Urinary bladder (tissue), 4 donors: ENCODE measurements at places on chromosomes 5 and 9. TPM values are rescaled to one million over a fixed set of nuclear protein-coding genes. Genes with fewer than 3 reads are reported as not detected.
A peak's percentile ranks its signal among the peaks of the same experiment; 100 is the strongest.

Gene FAM78A
- polyA plus RNA-seq: 1.9 TPM

Gene AK3
- 56.3 TPM for polyA plus RNA-seq

Gene USP20
- 38.7 TPM for polyA plus RNA-seq

Gene IL3
- polyA plus RNA-seq: not detected

Gene SEMA6A
- polyA plus RNA-seq: 6.6 TPM

Gene SPARC
- polyA plus RNA-seq: 1,774 TPM

Gene CDC25C
- 0.13 TPM for polyA plus RNA-seq

Gene FAT2
- 2.7 TPM for polyA plus RNA-seq

Gene C5orf52
- polyA plus RNA-seq: not detected

Gene FSTL4
- 4.0 TPM for polyA plus RNA-seq

Gene PCDHGB4
- 2.4 TPM for polyA plus RNA-seq

Gene PCDHB14
- 8.2 TPM for polyA plus RNA-seq

Gene PGM5
- polyA plus RNA-seq: 491 TPM

DNA sequence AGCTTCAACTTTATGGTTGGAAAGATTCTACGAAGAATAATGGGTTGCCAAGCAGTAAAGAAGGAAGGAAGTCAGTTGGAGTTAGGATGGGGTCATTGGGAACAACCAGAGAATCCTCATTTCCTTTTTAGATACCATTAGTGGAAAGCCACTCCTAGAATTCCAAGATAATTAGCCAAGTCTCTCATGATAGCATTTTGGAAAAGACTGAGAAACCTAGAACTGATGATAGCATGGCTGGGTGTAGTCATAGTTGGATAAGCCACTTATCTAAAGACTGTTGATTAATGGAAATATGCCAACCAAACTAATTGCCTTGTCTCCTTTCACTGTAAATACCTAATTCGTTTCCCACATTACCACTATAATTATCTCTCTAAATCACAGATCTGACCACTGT, 377.0 kb downstream of the GLIS3 start:
- no peak for DNase-seq

DNA sequence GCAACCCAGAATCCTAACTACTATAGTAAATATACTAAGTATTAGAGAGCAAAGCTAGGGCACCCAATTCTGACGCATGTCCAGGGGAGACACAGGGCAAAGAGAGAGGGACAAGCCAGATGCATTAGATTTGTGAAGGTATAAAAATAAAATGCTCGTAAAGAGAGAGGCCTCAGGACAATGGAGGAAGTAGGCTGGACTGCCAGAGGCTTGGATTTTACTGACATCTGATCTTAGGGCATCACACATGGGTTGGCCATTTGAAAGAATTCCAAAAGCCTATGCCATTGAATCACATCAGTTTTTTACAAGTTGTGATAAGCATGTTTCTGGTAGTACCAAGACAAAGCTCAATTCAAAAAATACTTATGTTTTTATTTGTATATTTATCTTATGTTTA, 149.3 kb upstream of the MSX2 start:
- DNase-seq: no peak

DNA sequence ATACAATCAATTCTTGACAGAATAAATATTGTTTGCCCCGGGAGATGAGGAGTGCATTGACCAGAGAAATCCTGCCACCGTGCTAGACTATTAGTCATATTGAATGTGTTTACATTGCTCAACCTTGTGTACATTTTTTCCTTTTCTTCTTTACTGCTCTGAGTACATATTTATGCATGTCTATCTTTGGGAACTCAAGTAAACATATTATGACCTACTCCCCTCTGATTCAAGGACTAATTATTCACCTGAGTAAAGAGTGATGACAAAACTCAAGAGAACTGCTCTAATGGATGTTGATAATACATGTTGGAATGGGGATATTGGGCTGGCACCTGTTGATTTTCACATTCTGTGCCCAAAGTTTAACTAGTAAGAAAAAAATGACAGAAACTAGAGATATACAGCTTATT, 3.9 kb upstream of the SPINK1 start:
- no peak for DNase-seq

DNA sequence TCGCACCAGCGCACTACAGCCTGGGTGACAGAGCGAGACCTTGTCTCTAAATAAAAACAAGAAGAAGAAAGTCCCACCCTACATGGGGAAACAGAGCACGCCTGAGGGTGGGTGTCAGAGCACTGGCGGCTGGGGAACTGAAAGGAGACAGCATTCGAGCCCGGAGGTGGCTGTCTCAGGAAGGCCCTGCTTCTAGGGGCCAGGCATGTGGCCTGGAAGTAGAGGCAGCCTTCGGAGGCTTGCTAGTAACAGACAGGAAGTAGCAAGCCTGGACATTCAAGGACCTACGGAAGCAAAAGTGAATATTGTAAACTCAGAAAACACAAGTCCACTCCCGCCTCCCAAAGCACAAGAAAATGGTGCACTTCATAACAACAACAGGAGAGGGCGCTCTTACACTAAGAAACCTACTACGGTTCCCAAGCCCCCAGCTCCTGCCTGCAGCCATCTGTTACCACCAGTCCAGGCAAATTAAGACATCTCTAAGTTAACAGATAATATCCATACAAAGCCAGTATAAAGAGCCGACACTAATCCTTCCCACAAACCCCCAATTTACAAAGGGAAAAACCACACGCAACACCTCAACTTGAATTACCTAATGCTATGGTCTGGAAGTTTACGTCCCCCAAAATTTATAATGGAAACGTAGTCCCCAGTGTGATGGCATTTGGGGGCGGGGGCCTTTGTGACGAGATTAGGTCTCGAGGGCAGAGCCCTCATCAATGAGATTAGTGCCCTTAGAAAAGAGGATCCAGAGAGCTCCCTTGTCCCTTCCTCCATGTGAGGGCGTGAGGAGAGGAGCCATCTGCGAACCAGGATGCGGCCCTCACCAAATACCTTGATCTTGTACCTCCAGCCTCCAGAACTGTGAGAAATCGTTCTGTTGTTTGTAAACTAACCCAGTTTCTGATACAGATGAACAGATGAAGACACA, 7.7 kb downstream of the RASGEF1C start:
- DNase-seq: no peak

GRCh38 chr5:35833224-35833623, 23.5 kb upstream of the IL7R start:
- DNase-seq: no peak

DNA sequence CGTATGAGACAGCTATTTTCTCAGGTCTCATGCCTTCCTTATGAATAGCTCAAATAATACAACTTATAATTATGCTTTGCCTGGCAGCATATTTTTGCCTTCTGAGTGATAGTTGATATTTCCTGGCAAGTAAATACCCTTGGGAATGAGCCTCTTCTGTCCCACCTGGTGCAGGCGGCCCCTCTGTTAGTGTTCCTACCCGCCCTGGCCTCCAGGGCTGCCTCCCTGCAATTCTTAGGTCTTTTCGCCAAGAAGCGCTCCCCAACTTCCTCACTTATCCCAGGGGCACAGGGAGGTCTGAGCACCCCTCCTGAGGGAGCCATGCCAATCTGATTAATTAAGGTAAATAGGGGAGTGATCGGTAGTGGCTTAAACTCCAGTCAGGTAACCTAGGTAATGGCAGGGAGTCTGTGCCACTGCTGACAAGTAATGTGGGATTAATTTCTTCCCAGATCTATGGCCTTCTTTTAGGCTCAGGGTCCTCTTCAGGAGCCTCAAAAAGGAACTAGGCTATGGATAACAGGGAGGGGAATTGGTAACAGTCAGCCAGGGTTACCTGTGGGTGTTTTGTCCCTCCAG, 81.5 kb downstream of the GALNT10 start:
- no peak for DNase-seq

GRCh38 chr5:132294728-132295504, 722 bp downstream of the SLC22A4 start:
- DNase-seq: no peak

- no peak for DNase-seq
Measured at GRCh38 chr9:95506428-95506677, 10.4 kb downstream of the PTCH1 start.

- DNase-seq: no peak
Measured at GRCh38 chr5:126523818-126524510, 71.1 kb downstream of the ALDH7A1 start.

DNA sequence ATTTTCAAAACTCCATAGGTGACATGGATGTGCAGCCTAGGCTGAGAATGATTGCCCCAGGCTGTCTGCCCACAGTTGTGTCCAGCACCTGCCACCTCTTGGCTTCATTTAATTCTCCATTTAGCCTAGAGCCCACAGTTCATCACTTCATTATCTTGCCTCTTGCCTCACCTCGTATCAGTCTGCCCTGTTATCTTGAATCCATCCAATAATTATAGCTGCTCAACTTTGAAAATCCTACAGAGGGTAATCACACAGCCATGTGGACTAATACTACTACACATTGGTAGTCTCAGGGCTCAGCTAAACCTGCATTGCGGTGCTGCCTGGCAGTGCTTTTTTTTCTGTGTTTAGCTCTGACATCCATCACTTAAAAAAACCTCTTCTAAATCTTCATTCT, 7.4 kb downstream of the UGCG start:
- DNase-seq: no peak

DNA sequence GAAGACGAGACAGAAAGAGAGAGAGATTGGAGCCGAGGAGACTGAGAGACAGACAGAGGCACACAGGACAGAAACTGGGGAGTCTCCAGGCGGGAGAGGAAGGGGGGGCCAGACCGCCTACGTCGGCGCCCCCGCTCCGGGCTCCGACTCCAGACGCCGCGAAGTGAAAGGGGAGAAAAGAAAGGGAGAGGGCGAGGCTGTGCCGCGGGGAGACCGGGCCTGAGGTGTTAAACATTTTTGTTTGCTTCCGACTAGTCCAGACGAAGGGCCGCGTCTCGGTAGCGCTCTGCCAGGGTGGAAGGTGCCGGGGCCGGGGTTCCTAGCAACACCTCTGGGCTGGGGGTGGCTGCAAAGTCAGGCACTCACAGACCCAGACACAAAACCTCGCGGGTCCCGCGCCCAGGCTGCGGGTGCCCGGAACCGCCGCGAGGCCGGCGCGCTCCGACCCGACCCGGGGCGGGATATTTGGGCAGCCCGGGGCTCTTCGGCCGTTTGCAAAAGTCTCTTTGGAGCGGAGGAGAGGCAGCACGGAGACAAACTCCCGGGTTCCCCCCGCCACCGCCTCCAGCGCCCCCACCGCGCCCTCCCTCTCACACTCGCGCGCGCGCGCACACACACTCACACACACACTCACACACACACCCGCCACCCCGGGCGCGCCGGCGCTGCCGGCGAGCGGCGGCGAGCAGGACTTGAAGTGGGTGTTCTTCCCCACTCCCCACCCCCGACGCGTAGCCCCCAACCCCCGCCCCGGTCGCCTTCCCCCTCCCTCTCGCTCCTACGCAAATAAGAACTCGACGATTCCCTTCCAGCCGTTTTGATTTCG, 626 bp upstream of the FST start:
- peak; percentile 1 for DNase-seq

GRCh38 chr5:56092115-56092514, 97.4 kb upstream of the IL6ST start:
- no peak for DNase-seq

- DNase-seq: no peak
Measured at GRCh38 chr9:114273461-114273881, 49.4 kb upstream of the ORM1 start.

- DNase-seq: no peak
Measured at GRCh38 chr9:130039528-130040147, 3.4 kb downstream of the FNBP1 start.

GRCh38 chr9:115212125-115212605, 94.2 kb upstream of the TNC start:
- DNase-seq: no peak

- no peak for DNase-seq
Measured at GRCh38 chr9:110602281-110602680, 22.7 kb upstream of the SVEP1 start.

DNA sequence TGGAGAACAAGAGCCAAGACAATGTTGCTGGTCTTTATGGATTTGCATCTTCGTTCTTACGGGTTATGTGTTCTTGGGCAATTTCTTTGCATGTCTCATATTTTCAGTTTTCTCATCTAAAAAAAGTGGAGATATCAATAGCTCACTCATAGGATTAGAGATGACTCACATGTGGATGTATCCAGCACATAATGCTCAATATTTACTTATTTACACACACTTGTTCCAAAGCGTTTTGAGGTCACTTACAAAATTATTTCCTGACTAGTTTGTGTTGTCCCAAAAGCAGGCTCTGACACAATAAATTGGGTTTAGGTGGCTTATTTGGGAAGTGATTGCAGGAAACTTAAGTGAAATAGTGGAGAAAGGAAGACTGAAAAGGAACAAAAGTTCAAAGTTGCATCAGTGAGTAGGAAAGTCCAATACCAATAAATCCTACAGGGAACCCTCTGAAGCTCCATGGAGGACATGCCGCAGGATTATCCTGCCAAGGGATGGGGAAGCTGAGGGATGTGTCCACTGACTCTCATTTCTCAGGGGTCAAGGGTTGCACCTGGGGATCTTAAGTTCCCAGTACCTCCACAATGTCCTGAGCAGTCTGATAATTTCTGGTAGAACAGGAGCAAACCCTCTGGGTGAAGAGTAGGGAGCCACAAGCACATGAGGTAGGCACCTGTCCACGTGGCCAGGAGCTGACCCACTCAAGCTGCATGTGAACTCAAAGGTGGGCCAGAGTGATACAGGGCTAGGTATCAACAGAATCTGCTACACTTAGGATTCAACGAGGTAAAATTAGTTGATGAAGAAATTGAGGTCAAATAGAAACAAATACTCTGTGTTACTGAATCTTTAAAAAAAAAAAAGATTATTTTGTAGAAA, 37.4 kb upstream of the SLC44A1 start:
- DNase-seq: no peak

DNA sequence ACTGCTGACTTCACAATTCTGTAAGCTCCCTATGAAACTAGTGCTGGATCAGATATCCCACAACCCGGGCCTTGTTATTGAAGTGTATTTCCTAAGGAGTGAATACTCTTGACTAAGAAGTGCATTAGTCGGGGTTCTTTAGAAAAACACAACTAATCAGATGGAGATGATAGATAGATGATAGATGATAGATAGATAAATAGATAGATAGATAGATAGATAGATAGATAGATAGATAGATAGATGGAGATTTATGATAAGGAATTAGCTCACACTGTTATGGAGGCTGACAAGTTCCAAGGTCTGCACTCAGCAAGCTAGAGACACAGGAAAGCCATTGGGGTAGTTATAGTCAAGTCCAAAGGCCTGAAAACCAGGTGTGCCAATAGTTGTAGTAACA, 214.6 kb upstream of the COX7C start:
- DNase-seq: no peak

- DNase-seq: no peak
Measured at GRCh38 chr9:88873635-88874034, 117.6 kb upstream of the S1PR3 start.

DNA sequence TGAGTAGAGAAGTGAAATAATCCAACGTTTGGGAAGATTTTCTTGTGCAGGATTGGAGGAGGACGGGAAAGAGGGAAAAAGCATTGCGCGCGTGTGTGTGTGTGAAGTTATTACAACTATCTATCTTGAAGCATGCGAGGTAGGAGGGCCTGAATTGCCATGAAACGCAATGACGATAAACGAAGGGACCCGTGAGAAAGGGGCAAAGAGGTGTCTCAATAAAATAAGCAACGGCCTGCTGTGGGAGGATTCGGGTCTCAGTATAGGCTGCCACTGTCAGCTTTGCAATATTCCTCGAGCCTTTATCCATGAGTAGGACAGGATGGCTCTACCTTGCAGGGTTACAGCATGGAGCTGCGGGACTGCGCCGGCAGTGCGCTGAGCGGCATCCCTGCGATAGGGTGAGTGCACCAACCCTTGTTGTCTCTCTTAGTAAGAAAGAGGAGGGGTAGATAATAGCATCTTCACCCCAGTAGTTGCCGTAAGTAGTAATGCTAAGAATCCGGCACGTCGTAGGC, 631 bp upstream of the RCL1 start:
- DNase-seq: no peak

- DNase-seq: no peak
Measured at GRCh38 chr5:29037716-29038115, 1999.3 kb upstream of the CDH9 start.
